ENCODE measurements at places on chromosomes 5 and 9.
A peak's percentile ranks its signal among the peaks of the same experiment; 100 is the strongest.

DNA sequence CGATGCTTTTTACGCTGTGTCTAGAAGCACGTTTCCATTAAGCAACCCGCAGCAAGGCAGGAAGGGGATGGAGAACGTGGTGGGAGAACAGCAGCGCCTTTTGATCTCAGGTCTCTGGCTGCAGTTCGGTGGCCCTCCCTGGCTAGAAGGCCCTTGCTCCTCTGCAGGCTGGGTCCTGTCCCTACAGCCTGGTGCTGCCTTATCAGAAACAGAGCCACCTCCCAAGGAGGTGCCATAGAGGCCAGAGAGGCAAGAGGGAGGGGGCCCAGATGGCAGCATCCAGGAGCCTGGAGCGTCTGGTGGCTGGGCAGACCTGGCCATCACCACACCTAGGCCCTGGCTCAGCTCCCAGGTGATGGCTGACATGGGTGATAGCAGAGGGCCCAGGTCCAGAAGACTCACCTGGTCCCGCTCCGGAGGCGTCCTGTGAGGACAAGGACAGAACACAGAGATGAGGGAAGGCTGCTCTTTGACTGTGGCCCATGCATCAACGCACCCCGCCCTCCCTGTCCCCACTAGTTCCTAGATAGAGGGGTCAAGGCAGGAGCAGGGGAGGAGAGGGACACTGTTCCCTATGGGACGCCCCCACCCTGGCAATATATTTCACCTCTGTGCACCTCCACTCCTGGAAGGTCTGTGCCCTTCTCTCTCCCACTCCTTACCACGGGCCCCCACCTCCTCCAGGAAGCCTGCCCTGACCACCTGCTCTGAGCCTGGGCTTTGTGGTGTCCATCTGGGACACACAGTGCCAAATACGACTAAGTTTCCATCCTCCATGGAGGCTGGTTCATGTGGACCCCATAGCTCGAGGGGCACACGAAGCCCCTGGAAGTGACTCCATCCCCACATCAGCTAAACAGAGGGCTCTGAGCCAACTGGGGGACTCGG, 41.6 kb upstream of the SARDH start:
- no peak for DNase-seq

- no peak for DNase-seq
These were observed 6.1 kb downstream of the ANXA2R start for GRCh38 chr5:43033841-43034590.

GRCh38 chr5:33312571-33313549, 127.9 kb upstream of the TARS1 start:
- DNase-seq, result no peak

- DNase-seq, result no peak
These were observed 71.5 kb downstream of the MRPS27 start for GRCh38 chr5:72248410-72248981.

- no peak for DNase-seq
These were observed 324.1 kb upstream of the KIF2A start for GRCh38 chr5:61981886-61982285.

DNA sequence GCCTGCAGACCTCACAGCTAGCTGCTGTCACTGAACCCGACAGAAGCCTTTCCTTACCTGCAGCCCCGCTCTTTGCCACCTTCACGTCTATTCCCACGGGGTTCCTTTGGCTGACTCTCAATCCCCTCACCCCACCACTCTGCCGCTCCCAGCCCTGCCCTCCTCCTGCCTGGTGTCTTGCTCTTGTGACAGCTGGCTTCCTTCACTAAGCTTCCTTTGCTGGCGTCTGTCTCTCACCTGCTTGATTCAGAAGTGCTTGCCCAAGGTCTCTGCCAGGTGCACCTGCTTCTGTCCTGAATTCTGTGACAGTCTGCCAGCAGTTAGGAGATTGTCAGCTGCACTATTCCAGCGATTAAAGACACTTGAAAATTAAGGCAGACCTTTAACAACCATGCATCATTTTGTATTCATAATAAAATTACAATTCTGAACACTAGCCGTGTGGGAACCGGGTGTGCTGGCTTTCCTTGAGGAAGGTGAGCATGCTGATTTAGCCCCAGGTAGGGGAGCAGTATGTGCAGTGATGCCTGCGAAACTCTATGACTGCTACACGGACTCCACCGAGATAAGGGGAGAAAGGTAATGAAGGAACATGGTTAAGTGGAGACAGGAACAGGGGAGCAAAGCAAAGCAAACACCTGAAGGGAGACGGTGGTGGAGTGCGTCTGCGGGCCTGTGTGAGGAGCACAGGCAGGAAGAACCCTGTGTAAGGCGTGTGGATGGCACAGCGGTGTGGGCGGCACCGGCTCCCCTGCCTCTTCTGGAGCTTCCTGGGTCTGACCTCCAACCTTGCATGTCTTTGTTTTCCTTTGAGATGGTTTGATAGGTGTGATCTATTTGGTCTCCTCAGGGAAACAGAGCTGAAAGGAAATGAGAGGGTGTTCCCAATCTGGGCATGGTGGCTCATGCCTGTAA, 80.1 kb upstream of the CACNA1B start:
- peak; percentile 64 for DNase-seq

- DNase-seq, result no peak
These were observed 201.3 kb downstream of the CACNA1B start for GRCh38 chr9:138078846-138079245.

GRCh38 chr5:154258531-154259217, 68.1 kb downstream of the GALNT10 start:
- DNase-seq, result no peak

DNA sequence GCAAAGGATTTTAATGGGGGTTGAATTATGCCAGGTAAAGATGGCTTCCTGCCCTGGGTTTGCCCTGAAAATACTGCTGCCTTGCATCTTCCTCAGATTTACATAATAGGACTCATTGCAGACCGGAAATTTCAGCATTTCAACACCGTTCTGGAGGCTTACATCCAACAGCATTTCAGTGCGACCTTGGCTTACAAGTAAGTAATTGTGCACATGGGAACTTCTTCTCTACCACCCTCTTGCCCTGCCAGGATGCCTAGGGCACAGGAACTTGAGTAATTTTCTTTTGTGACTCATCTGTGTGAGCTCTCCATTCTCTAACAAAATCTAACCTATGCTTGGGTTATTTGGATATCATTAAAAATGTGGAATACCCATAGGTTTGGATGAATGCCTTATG, 80.2 kb downstream of the DOCK2 start:
- no peak for DNase-seq

- DNase-seq, result no peak
These were observed 9.3 kb downstream of the CDO1 start for GRCh38 chr5:115806986-115807653.

DNA sequence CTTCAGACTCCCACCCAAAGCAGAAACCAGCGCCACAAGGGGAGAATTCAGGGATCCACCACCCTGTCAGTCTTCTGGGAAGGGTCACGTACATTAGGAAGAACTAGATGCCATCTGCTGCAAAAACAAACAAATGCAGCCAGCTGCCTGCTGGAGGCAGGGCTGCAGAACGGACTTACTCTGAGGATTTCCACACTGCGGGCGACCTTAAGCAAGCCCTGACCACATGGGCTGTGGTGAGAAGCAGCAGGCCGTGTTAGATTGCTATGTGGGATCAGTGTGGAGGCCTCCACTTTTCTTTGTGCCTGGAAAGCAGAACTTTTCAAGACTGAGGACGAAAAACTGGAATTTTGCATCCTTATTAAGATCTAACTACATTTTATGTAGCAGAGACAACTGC, 13.4 kb upstream of the LTC4S start:
- DNase-seq, result no peak

DNA sequence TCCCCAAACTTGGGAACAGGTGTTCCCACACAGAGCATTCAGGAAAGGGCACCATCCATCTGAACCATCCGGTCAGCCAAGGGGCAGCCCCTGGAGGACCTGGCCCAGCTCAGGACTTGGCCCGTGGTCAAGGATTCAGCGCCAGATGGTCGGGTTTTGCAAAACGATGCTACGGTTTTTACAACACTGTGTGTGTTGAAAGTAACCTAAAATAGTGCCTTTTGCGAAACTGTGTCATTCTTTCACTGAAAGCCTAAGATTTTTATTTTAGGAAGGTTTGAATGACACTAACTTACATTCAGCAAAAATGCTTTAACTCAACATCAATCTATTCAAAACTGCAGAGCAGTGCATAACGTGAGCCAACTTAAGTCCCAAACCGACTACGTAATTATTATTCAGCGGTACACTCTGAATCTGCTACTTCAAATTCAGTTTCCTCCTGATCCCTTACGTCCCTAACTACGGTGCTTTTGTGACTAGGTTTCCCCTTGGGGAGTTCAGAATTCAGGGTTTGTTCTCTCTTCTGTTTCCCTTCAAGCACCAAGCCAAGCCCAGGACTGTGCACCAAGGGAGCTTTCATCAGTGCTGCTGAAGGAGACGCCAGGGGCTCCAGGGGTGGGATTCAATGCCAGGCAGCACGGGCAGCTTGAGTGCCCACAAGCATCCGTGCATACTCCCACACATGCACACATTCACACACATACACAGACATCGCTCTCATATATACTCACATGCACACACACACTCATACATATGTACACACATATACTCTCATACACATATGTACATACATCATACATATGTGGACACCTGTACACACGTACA, 25.8 kb downstream of the LPCAT1 start:
- no peak for DNase-seq

- no peak for DNase-seq
These were observed 100.2 kb downstream of the DAPK1 start for GRCh38 chr9:87597710-87598443.

DNA sequence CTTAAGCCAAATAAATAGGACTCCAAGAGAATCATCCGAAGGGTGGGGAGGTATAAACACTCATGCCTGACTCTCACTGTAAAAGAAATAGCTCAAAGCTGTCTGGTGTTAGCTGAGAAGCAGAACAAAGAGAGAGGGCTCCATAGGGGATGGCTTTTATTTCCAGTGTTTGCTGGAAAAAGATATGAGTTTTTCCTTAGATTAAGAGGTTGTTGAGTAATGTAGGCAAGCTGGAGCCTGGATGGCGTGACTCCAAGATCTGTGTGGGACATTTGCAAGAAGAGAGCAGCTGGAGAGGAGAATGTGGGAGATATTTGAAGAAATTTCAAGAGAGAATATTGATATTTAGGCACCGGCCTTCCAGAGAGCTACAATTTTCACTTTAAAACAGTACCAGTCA, 793.7 kb upstream of the RGMB start:
- DNase-seq, result no peak

DNA sequence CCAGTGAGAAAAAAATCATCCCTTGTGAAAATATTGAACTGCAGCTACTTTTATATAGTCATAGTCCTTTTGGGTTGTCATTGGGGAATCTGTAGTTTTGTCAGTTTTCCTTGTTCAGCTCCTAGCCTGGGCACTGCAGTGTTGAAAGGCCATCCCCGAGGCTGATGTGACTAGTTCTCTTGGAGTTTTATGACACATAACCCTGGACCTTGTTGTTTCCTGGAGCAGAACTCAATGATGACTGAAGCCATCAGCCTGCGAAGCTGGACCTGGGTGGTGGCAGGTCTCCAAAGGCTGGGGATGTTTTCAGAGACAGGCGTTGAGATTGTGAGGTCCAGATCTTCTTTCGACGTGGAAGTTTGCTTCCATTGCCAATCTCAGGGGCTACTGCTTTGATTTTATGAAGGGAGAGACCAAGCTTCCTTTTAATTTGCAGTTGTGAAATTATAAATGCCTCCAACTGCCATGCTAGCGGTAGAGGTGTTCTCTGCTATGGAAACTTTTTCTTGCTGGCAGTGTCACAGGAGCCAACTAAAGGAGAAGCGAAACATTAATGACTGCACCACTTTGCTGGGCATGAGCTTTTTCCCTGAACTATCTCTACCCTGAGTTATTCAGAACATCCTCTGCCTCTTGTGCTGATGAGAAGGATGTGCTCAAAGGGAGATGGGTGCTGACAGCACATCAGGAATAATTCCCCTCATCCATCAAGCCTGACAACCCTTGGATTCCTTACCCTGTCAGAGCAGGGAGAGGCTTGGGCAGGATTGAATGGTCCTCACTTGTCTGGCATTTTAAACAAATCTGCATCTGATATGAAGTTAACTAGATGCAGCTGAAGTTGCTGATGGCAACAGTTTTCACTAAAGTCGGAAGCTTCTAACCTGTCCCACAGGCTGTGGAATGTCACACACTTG, 209.6 kb downstream of the MAST4 start:
- no peak for DNase-seq

DNA sequence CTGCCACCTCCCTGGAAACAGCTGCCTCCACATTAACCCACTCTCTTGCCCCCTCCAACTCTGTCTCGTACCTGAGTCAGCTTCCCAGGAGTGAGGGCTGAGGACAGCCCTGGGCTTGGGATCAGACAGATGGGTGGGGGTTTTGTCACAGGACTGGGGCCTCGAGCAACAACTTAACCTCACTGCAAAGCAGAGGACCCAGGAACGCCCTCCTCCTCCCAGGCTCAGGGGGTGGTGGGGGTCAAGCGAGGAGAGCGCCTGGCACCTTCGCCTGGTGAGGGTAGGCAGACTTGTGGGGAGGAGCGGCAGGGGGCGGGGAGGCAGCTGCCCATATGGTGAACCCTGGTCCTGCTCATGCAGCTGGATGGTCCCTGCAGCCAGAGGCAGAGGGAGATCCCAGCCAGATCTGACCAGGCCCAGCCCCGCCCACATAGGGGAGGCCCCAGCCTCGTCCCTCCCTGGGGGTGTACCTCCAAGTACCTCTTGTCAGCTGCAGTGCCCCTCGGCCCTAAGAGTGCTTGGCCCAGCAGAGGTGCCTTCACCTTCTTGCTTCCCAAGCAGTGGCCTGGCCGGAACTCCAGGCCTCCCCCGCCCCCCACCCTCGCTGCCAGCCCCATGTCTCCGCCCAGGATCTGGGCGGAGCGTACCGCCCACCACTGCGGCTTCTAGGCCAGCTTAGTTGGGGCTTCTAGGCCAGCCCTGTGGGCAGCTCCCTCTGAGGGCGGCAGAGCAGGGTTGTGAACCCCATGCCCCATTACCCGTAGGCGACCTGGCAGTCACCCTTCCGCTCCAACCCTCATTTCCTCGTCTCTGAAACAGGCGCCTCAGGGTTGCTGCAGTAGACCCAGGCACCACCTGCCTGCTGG, at the start of gene SARDH:
TSS of gene SARDH (minus strand) at position 579 of the 866 bp plus-strand sequence. CDS start 4,179 bp downstream, outside the sequence.
- DNase-seq, result peak; percentile 56

GRCh38 chr5:122187426-122187825, 58.1 kb downstream of the ZNF474 start:
- no peak for DNase-seq

Measured in NCI-H774 (cell line).